C1 segment of cervical spinal cord (tissue), 14 donors: ENCODE measurements at places on chromosomes 2 and 18.

GRCh38 chr18:54359233-54359632 lies 1.5 kb downstream of the C18orf54 start:
- no peak for DNase-seq

- no peak for DNase-seq
Measured at GRCh38 chr2:225434014-225434413, 34.5 kb downstream of the NYAP2 start.

- no peak for DNase-seq
Measured at GRCh38 chr2:220946552-220946951, 625.6 kb downstream of the EPHA4 start.

DNA sequence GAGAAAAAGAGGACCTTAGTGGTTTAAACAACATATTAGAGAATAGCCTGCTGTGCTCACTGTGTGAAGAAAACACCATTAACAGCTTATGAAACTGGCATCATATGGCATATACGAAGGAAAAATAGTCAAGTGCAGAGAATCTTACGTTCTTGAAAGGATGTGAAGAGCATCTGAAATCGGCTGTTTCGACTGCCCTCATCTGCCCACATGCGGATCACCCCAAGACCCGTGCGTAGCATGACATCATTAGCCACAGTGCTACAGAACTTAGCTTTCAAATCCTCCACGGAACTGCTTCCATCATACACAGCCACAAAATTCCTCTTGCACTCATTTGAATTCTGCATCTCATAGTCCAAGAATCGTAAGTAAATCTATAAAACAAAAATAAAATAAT lies 84.3 kb downstream of the NETO1 start:
- no peak for DNase-seq

DNA sequence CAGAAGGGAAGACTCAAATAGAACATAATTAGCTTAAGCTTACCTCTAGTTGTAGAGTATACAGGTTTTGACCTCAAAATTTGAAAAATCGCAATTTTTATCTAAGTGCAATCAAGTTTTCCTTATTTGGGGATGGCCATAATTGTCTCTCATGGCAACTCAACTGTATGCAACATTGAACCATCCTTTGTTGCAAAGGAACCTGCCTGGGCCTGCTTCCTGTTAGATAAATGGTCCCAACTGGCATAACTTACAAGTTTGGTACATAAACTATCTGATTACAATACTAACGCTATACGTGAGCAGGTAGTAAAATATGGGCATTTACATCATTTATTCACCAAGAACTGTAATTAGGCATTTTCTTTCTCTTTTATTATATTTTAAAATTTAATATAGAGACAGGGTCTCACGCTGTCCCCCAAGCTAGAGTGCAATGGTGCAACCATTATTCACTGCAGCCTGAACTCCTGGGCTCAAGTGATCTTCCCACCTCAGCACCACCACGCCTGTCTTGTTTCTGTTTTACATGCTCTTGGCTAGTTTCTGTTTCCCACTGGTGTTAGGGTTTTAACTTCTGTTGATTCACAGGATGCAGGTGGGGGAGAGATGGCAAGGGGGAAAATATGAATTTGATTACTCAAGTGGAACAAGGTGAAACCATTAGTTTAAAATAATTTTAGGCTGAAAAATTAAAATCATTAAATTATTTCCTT lies 55.3 kb upstream of the B3GNT2 start:
- DNase-seq: no peak

- DNase-seq: no peak
Measured at GRCh38 chr18:78875016-78875777, 104.4 kb upstream of the SALL3 start.

DNA sequence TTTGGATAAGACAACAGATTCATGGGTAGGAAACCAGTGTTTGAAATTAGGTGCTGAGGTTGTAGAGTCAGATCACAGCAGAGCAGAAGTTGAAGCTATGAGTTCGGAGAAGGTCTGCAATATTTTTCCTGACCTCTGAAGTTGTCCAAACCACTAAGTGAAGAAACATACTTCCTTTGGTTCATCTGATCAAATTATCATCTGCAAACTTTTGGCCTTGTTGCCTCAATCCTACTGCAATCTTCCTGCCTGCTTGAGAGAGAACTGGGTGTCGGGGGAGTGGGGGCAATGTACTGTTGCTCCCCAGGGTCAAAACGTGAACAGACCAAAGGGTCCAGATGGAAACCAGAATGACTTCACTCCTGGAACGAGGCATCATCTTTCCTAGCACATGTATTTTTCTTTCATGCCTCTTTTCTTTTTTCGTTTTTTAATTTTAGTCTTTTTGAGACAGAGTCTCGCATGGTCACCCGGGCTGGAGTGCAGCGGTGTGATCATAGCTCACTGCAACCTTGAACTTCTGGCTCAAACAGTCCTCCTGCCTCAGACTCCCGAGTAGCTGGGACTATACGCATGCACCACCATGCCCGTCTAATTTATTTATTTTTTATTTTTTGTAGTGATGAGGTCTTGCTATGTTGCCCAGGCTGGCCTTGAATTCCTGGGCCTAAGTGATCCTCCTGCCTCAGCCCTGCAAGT lies 42.7 kb downstream of the RAB31 start:
- DNase-seq: no peak

- DNase-seq: no peak
Measured at GRCh38 chr2:109349503-109350465, 220.8 kb downstream of the SH3RF3 start.

- DNase-seq: no peak
Measured at GRCh38 chr2:199985625-199986207, 30.3 kb downstream of the MAIP1 start.

DNA sequence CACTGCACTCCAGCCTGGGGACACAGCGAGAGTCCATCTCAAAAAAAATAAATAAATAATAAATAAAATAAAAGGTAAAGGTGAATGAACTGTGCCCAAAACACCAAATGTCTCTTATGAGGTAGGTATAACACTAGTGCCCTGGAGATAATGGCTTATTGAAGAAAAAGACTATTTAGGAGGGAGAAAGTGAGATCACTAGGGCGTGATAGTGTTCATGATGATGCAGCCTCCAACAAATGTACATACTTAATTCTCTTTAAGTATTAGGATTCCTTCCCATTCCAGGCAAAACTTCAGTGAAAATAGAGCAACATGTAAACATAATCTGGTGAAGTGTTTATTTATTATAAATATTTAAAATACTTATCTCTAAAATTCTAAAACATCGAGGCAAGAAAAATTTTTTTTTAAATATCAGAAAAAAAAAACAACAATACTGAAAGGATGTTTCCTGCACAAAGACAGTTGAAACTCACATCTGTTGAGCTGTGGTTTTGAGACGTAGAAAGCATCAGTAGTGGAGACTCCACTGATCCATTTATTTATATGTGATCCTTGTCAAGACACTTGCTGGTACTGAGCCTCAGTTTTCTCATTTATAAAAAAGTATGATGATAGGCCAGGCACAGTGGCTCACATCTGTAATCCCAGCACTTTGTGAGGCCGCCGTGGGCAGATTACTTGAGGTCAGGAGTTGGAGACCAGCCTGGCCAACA lies 183.3 kb downstream of the LRP1B start:
- no peak for DNase-seq

DNA sequence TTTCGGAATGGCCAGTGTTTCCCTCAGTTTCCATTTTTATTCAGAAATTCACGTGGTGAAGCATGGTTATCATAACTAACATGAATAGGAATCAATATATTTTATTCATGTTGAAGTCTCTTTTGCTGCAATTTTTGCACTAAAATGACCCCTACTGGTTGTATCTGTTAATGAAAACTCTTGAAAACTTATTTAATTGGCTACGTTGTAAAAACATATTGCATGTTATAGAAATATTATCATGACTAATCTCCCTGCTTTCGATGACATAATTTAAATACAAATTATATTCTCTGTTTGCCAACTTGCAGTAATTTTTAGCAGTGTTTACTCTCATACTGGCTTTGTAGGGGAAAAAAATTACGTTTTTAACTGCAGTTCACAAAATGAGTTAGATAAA lies 3.5 kb downstream of the CRIM1 start:
- no peak for DNase-seq

DNA sequence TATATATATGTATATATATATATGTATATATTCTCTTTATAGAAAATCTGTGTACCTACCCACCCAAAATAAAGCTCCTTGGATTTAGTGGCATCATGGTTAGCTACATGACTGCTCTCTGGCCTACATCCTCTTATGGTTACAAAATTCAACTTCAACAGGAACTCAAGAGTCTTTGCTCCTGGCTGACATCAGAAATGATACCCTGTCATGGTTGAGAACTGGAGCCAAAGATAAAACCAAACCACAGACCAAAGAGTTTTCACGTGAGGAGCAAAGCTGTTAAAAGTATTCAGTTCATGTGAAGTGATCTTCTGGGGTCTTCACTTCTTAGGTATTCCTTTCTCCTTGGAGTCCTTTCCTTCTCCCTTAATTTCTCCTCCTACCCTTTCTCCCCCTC lies 476.3 kb downstream of the SOX11 start:
- no peak for DNase-seq

DNA sequence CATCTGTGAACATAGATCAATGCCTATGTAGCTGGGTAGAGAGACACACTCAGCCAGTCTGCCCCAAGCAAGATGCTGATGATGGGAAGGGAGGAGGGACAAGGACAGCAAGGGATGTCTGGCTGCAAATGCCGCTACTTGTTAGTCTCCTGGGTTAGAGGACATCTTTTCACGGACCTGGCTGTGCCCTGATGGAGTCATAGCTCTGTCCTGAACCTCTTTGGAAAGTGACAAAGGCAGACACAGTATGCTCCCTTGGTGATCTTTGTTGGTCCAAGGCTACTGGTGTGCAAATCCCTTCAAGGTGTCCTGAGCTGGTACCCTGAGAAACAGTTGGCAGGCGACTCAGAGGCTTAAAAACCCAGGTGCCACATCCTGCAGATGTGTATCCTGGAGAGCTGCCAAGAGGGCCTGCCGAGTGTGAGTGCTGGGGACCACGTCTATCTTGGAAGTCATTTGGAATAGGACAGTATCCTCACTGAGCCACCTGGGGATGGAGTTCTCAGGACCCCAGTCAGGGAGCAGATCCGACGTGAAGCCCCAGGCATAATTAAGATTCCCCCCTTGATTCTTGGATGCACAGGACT lies 10.8 kb downstream of the FOSL2 start:
- DNase-seq: no peak

DNA sequence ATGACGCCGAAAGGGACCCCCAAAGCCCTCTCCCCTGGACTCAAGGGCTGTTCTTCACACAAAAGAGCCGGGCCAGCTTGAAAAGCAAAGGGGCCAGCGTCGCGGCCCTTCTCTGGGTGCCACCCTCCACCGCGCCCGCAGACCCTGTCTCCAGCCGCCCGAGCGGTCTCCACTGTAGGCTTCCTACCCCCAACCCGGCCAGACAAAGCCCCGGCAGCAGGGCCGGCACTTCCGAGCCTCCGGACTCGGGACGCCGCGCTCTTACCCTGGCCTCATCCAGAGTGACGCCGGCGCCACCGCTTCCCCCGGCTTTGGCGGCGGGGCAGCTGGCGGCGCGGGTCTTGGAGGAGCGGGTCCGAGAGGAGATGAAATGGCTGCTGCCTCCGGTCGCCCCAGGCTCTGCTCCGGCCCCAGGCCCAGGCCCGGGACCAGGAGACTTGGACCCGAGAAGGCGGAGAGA lies 603 bp downstream of the ATAD2B start:
- no peak for DNase-seq

GRCh38 chr2:35125871-35126270 lies 1229.7 kb upstream of the CRIM1 start:
- DNase-seq: no peak

DNA sequence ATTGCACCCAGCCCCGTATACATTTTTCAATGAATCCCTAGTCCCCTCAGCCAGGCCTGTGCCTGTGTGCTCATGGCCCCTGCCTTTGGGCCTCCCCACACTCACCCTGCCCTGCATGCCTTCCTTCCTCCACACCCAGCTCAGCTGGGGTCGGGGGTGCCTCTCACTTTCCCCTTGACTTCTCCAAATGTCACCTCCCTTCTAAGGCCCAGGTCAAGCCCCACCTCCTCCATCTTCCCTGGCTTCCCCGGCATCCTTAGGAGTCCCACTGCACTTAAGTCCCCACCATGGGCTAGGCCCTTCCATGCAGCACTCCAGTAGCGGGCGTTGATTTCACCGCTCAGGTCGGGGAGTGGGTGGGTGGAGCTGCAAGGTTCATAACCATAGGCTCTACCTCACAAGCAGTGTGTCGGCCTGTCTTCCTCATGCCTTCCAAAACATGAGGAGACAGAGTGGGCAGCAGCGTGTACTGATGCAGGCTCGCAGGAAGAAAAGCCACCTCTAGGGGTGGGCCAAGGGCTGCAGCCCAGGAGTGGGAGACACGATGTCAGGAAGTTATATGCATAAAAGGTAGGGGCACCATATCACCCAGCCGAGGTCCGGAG lies 47.7 kb downstream of the DNMT3A start:
- DNase-seq: no peak

- DNase-seq: no peak
Measured at GRCh38 chr2:209663656-209664055, 108.0 kb upstream of the UNC80 start.

DNA sequence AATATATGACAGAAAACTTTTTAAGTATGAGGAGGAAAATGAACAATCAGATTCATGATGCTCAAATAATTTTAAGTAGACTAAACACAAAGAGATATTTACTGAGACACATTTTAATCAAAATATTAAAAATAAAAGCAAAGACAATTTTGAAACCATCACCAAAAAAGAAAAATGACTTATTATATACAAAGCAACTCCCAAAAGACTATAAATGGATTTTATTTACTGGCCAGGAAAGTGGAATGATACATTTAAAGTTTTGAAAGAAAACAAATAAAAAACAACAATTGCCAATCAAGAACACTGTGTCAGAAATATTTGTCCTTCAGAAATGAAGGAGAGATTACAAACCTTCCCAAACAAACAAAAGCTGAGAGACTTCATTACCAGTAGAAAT lies 968.5 kb upstream of the CELF4 start:
- no peak for DNase-seq

GRCh38 chr2:58194458-58194857 lies 46.7 kb downstream of the FANCL start:
- DNase-seq: no peak

GRCh38 chr2:100621371-100621951 lies 58.7 kb downstream of the PDCL3 start:
- no peak for DNase-seq

DNA sequence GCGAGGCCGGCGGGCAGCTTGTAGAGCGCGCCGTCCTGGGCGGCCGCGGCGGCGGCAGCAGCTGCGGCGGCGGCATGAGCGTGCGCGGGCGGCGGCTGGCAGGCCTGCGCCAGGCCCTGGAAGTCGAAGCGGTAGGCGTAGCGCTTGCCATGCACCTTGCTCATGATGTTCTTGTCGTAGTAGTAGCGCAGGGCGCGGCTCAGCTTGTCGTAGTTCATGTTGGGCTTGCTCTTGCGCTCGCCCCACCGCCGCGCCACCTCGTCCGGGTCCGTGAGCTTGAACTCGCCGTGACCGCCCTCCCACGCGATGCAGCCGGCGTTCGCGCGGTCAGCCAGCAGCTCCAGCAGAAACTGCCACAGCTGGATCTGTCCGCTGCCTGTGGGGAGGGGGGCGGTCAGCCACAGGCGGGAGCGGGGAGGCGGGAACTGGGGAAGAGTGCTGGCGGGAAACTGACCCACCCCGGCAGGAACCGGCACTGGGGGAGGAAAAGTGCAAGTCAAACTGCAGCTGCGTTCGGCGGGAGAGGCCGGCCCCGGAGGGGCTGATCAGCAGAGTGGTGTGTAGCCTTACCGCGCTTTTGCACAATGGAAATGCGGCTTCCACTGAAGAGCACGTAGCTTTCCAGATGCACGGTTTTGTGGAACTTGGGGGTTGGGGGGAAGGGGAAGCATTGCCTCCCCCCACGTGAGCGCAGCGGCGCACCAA lies 3.0 kb downstream of the FEV start:
- DNase-seq: no peak

GRCh38 chr2:144507441-144508171 lies 12.3 kb downstream of the ZEB2 start:
- no peak for DNase-seq

GRCh38 chr2:143176606-143177005 lies 47.4 kb downstream of the ARHGAP15 start:
- no peak for DNase-seq
